H54 (cell line): ENCODE measurements at places on chromosomes 1 and 21.

DNA sequence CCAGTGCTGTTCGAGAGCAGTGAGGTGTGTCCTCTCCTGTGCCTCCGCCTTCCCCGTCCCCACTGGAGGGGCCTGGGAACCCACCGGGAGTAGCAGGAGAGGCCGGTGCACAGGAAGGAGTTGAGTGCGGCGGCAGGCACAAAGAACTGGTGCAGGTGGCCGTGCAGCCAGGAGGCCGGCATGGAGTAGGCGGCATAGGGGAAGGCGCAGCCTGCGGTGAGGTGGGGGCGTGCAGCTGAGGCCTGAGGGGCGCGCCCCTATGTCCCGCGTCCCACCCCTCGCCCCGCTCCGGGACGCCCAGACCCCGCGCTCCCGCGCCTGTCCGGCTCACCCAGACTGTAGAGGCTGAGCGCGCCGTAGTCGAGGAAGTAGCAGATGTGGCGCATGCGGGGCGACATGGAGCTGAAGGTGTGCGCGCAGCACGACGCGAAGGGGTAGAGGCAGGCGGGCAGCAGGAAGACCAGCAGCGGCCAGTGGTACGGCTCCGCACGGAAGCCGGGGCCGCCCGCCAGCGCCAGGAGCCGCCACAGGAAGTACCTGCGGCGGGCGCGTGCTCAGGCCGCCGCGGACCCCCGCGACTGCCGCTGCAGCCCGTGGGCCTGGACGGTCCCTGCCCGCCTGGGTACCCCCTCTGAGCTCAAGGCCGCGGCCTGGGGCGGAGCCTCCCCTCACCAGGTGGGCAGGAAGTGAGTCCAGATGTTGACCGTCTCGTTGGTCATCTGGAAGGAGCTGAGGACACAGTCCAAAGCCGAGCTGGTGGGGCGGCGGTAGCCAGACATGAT lies 2.2 kb downstream of the PAQR6 start:
- DNase-seq = no peak

DNA sequence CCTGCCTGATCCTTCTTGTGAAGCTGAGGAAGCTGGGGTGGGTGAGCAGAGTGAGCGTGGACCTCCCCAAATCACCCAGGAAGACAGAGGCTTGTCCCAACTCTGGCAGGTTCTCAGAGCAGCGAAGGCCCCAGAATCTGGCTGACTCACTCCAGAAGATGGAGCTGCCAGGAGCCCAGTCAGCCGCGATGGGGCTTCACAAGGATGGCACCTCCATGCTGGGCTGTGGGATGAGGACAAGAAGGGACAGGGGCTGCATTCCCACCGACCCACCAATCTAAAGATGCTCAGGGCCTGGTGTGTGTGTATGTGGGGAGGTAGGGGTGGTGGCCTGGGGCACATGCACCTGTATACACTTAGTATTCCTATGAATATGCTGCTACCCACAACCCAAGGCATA lies 52.9 kb downstream of the ATP1A1 start:
- DNase-seq = no peak

GRCh38 chr1:75786901-75787493 lies 941 bp downstream of the RABGGTB start:
- no peak for DNase-seq

DNA sequence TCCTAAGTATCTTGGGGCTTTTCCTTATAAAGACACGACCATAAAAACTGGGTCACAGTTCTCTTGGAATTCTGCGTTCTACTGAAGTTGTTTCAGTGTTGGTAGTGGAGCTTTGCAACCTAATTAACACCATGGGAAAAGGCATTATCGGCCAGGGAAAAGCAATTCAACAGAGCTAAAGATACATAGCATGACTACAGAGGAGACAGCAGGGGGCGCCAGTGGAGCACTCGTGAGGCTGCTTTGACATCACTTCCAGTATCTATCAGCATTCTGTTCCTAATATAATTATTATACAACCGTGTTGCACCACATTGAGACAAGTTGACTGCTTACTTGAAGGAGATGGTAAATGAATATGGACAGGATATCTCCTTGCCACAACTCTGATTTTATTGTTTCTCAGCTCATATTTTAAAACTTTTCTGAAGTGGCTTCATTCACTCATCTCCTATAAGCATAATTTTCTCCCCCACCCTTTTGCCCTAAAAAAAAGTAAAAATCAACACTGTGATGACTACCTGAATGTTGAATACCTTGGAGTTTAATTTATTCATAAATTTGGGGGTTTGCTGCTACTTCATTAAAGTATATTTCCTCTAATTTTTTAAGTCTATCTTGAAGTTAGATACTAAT lies 39.4 kb downstream of the ZP4 start:
- peak; percentile 26 for DNase-seq

GRCh38 chr1:113219377-113219776 lies 146.4 kb downstream of the LRIG2 start:
- DNase-seq = no peak

DNA sequence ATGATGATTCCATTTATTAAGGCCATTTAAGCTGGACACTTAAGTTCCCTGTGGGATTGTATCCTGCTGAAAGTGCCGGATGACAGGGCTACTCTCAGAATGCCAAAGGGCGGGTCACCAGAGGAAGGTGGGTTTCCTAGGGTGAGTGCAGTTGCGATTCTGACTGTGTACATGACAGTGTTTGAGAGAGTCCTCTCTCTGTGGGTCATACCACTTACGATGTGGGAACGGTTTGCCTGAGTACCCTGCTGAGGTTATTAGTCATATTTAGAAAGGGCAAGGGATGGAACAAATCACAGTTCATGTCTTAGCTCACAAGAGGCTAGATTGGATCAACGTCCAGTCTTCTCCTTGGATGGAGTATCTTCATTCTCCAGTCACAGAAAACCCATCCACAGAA lies 461.9 kb downstream of the CAMTA1 start:
- no peak for DNase-seq

GRCh38 chr1:207811319-207811718 lies 59.5 kb downstream of the CD46 start:
- DNase-seq = no peak

DNA sequence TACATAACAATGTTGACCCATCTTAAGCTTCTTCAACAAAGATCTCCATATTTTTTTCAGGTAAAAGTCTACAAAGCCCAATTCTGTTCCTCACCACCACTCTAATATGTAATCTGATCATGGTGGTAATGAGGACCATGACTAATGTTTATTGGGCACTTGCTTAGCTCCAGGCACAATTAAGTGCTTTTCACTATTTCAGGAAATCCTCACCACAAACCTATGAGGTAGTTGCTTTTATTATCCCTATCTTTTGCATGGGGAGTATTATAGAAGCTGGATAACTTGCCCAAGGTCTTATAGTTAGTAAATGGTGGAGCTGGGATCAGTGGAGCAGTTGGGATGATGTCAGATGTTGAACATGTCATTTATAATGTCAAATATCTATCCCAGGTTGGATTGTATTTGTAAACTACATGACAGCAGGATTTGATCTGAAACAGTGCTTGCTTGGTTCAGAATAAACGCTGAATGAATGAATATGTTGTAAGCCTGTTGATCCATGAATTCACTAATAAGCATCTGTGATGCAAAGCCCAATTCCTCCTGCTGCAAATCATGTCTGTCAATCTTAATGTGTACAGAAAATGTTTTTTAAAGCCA lies 283.3 kb upstream of the ST6GALNAC5 start:
- DNase-seq = no peak

DNA sequence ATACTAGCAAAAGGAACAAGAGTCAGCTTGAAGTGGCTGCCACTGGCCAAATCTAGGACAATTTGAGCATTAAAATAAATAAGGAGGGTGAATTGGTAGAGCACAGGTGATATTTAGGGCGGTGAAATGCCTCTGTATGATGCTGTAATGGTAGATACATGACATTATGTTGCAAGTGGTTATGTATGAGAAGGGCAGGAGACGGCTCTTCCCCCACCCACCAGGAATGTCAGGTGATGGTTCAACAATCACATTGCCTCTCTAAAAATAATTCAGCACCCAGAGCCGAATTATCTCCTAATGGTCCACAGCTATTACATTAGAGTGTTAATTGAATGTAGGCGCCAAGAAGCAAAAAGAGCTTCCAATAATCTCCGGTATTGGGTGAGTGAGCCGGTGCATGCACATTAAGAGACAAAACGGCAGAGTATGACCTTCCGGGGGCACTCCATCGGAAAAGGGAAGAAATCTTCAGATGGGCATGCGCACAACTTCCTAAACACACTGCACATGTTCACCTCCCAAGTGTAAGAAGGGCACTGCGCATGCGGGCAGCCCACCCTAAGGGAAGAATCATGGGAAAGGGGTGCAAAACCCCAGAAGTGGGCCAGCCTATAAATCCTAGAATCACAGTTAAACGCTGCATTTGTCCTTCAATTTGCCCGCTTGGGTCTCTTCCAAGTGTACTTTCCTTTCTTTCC lies 6.8 kb upstream of the IFNAR1 start:
- no peak for DNase-seq

- no peak for DNase-seq
Measured at GRCh38 chr1:59972216-59972927, 45.8 kb upstream of the CYP2J2 start.

GRCh38 chr1:15667362-15667761 lies 16.8 kb upstream of the PLEKHM2 start:
- no peak for DNase-seq

GRCh38 chr1:204915861-204916495 lies 45.3 kb downstream of the NFASC start:
- DNase-seq = no peak

GRCh38 chr1:110671361-110671760 lies 3.4 kb downstream of the KCNA3 start:
- DNase-seq = no peak

GRCh38 chr1:173580071-173580470 lies 22.8 kb downstream of the SLC9C2 start:
- DNase-seq = no peak

- no peak for DNase-seq
Measured at GRCh38 chr21:22192766-22193165, 1194.6 kb downstream of the NCAM2 start.

DNA sequence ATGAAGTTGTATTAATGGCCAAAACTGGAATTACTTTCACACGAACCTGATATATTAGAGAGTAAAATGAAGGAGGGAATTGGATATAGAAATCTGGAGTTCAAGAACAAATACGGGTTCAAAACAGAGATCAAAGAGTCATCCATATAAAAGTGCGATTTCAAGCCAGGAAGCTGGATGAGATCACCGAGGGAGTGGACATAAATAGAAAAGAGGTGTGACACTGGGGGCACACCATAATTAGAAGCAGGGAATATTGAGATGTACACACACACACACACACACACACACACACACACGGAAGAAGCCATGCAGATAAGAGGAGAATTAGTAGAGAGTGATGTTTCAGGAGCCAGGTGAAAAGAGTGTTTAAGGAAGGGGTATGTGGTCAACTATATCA lies 32.3 kb upstream of the PLD5 start:
- DNase-seq = no peak

GRCh38 chr1:64515427-64515826 lies 45.5 kb downstream of the CACHD1 start:
- no peak for DNase-seq

- DNase-seq = no peak
Measured at GRCh38 chr1:8197493-8198282, 120.2 kb upstream of the SLC45A1 start.

DNA sequence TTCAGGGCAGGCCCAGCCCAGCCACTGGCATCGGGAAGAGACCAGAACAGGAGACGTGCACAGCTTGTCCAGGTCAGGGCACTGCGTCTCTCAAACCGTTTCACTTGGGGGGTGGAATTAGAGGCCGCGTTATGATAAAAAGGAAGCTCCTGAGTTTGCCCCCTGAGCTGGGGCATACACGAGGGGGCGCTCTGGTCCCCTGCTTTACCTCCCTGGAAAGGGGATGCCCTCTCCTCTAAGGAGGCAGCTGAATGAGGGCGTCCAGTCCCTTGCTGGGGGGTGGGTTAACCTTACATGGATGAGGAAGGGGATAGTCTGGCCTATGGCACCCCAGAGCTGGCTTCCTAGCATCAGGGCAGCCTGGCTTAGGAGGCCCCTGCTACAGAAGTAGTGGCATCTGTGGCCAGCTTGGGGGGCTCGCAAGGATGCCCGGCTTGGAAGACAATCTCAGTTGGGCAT lies 2.3 kb downstream of the MYOG start:
- no peak for DNase-seq

DNA sequence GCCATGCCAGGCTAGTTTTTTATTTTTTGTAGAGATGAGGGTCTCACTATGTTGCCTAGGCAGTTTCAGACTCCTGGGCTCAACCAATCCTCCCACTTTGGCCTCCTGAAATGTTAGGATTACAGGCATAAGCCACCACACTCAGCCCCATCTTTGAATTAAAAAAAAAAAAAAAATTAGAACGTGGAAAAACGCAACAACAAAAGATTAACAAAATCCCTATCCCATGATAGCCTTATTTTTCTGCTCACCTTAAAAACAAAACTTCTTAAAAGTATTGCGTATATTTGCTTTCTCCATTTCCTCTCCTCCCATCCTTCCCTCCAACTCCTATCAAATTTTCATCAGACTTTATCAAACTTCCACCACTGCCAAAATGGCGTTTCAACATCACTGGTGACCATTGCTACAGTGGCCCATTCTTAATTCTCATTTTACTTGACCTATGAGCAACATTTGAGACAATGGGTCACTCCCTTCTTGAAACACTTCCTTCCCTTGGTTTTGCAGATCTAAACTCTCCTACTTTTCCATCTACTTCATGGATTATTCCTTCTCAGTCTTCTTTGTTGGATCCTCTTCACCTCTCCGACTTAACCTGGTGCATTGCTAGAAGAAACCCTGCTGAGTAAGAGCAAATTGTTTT lies 579 bp upstream of the ZNF684 start:
- DNase-seq = no peak

DNA sequence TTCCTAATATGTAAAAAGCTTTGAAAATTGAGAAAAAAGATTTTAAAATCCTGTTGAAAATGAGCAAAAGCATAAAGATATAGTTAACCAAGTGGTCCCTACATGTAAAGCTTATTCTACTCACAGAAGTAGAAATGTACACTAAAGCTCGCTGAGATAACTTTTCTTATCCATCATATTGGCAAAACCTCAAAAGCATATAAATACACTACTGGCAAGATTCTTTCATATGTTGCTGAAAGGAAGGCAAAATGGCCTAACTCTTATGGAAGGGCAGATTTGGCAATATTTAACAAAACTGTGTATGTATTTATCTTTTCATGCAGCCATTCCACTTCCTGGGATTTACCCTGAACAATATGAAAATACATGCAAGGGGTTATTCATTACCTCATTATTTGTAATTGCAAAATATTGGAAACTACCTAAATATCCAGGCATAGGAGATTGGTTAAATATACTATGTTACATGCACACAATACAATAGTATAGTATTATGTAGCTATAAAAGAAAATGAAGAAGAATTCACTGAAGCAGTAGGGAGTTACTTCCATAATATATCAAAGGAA lies 43.2 kb upstream of the LYPLAL1 start:
- DNase-seq = no peak

DNA sequence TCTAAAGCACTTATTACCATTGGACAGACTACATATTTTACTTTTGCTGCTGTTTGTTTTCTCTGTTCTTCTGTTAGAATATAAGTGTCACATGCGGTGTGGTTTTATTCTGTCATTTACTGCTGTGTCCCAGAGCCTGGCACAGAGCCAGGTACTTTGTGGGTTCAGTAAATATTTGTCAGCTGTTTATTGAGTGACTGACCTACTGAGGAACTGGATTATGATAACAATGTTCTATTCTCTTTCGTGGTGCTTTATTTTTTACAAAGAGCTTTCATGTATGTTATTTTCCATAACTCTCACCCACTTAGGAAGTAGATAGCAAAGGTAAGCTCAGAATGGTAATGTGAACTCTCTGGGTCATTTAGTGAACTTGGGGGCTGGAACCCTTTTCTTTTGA lies 118.8 kb downstream of the RWDD3 start:
- DNase-seq = no peak
